ENCODE measurements at places on chromosomes 2 and 18. TPM values are rescaled to one million over a fixed set of nuclear protein-coding genes. Genes with fewer than 3 reads are reported as not detected.

The MRPL44 gene
- 41.7 TPM for total RNA-seq

The GPR39 gene
- not detected for total RNA-seq

The SEMA4F gene
- 2.9 TPM for total RNA-seq

The PLGLB2 gene
- total RNA-seq = 1.6 TPM

The TMX3 gene
- 37.3 TPM for total RNA-seq

The CROCC2 gene
- not detected for total RNA-seq

The CXCR1 gene
- total RNA-seq = 0.76 TPM

The CFC1 gene
- not detected for total RNA-seq

The GKN2 gene
- total RNA-seq = not detected

The B3GNT7 gene
- total RNA-seq = 8.9 TPM

The SULT1C2 gene
- 0.44 TPM for total RNA-seq

The KLHL41 gene
- 263 TPM for total RNA-seq

The NIF3L1 gene
- total RNA-seq = 25.5 TPM

The IL36RN gene
- not detected for total RNA-seq

The IL36A gene
- total RNA-seq = not detected

The HDHD2 gene
- 16.8 TPM for total RNA-seq

The CRYGD gene
- not detected for total RNA-seq
